ENCODE measurements at places on chromosomes 2 and 18.

- DNase-seq = no peak
These were observed 149.6 kb downstream of the MTCL1 start for GRCh38 chr18:8854962-8855361.

DNA sequence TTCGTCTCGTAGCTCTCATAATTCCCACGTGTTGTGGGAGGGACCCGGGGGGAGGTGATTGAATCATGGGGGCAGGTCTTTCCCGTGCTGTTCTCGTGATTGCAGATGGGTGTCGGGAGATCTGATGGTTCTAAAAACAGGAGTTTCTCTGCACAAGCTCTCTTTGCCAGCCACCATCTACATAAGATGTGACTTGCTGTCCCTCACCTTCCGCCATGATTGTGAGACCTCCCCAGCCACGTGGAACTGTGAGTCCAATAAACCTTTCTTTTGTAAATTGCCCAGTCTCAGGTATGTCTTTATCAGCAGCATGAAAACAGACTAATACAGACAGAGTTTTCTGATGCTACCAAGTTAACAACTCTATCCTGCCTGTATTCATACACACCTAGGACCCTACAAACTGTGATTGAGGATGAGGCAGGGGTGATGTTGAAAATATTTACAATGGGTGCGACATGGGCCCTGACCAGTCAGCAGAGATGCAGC is 3.9 kb downstream of the APOB start:
- DNase-seq = no peak

GRCh38 chr2:216711348-216711747 is 16.0 kb upstream of the IGFBP5 start:
- DNase-seq = no peak

DNA sequence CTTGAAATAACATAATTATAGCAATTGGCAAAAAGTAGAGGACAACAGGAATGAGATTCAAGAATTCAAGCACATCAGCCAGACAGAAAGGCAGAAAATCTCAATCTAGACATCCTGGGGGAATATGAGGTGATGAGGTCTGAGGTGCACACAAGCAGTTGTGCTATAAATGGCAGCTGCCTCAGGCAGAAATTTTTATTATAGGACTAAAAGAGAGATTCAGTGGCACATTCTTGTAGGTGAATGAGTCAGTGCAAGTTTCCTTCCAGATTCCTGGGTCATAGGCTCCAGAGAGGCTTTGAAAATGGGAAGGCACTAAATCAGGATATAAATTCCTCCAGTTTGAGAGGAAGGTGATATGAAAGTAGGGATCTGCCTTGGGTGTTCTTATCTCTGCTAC is 127.2 kb upstream of the THSD7B start:
- no peak for DNase-seq

- DNase-seq = no peak
These were observed 63.8 kb downstream of the ARL6IP6 start for GRCh38 chr2:152782171-152782570.

- DNase-seq = no peak
These were observed 65.4 kb downstream of the CRACDL start for GRCh38 chr2:98870516-98871158.

- no peak for DNase-seq
These were observed 734.8 kb upstream of the REG3G start for GRCh38 chr2:78290581-78291214.

DNA sequence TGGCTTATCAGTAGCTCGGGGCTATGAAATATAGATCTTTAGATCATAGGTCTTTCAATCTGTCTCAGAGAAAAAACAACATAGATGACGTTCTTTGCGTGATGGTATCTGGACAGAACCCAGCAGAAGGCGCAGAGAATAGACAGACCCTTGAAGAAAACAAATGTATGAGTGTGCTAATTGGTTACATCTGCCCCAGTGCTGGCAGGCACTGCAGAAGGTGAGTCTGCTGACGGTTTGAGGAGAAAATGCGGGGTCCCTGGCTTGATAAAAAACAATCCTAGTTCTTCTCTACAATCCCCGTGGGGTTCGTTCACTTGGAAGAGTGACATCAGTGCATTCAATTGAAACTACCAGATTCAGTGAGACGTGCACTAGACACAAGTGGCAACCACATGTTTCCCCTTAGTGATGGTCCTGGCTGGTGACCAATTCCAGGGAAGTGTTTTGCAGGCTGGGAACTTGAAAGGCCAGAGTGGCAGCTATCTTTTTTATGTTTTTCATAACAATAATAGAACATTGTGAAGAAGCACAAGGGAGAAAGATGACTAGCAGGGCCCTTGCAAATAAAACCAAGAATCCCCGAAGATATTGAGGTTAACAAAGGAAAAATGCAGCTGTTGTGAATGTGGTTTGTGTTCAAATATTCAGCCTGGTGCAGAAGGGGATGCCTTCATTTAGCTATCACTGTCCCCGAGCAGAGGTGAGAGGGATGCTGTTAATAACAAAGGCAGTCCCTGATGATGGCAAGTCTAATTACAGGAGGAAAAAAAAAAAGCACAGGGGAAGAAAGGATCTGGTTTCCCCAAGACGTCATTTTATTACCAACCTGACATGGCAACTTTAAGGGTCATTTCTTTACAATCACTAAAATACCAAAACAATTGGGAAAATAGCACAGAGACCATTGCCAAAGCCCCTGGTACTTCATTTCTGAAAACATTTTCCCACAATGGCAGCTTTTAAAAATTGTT is 337.6 kb upstream of the FIGN start:
- no peak for DNase-seq
